ENCODE measurements at places on chromosomes 6 and 20. TPM values are rescaled to one million over a fixed set of nuclear protein-coding genes. Genes with fewer than 3 reads are reported as not detected.

The PEDS1 gene
- 17.2 TPM for total RNA-seq

The HTR1B gene
- 17.5 TPM for total RNA-seq

The SUPT3H gene
- total RNA-seq: 9.4 TPM

The GINM1 gene
- total RNA-seq: 67.2 TPM

- H3K27me3 ChIP-seq: no peaks in the 10 kb centered on the region
- H3K4me1 ChIP-seq: no peaks in the 10 kb centered on the region
- no peak overlapping the region for H3K4me3 ChIP-seq
- no peak overlapping the region for H3K27ac ChIP-seq
These were observed 513.3 kb upstream of the NOX3 start for GRCh38 chr6:155968921-155969320.

DNA sequence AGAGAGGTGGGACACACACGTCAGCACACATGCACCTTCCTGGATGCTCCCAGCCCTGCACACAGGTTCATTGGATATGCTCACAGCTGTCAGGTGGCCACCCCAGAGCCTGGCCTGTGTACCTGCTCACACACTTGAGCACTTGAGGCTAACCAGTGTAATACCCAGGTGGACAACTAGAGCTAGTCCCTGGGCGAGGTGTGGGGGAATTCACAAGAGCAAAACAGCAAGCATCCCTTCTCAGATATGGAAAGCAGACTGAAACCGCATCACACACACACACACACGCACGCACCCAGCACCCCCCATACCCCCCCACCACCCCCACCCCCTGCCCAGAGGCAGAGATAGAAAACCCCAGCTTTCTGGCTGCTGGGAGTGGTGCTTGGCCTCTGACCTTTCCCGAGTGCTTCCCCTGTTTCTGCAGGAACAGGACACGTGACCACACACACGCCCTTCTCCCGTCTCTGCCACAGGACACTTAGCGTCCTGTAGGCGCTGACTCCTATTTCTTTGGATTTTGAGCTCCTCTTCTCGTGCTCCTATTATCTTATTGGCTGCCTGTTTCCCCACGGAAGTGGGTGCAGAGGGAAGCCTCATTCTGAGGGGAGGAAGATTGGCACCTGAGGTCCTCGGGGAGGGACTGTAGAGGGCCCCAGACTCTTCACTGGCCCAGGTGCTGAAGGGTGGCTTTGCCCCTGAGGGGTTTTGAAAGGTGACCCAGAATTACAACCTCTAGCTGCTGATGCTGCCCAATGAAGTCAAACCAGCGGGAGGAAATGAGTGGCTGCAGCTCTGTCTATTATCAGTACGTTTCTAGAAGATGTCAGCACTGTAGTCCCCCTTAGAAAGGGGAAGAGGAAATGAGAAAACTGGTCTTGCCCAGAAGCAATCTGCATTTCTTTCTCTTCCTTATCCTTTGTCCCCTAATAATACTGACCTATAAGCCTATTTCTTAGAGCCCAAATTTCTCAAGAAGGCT lies 65.8 kb downstream of the SYTL3 start:
- no peaks in the 10 kb centered on the region for H3K4me1 ChIP-seq
- H3K27me3 ChIP-seq: no peaks in the 10 kb centered on the region
- no peaks in the 10 kb centered on the region for H3K36me3 ChIP-seq
- H3K4me3 ChIP-seq: no peak overlapping the region
- H3K27ac ChIP-seq: no peak overlapping the region
- no peak for DNase-seq

- H3K27ac ChIP-seq: no peak overlapping the region
- DNase-seq: no peak
- H3K4me3 ChIP-seq: no peak overlapping the region
These were observed 23.1 kb upstream of the LAMP5 start for GRCh38 chr20:9491324-9491723.
